ENCODE measurements at places on chromosomes 5 and 9.

DNA sequence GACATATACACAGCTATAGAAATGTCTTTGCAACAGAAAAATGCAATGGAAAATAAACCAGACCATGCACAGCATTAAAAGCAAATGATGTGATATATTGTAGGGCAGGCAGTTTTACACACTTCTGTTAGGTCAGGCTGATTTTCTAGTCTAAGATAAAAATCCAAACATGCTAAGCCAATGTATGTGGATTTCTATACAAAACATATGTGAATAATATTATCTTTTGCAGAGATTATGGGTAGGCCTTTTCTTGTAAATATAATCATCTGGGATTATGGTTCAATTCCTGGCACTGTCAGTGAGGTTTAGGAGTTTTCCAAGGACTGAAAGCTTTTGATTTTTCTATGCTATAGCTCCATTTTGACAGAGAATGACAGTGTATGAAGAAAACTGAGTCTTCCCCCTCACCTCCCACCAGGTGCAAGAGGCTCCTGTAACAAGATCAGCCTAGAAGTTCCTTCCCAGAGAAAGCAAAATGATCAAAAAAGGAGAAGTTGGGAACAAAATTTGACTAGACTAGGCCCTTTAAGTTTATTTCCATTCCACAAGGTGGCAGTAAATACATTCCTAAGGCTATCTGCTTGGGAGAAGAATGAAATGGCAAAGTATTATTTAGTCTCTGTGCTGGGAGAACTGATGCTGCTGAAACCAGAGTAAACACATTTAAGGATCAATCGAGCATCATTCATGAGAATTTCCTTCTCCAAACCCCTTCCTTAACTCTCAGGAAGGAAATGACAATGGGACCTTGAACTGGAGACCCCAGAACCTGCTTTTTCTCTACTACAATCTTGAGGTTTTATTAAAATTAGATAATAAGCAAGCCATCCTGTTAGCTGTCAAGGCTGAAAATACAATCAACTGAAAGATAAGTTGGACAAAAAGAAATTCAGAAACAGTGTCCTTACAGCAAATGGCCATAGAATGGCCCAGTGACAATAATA, 133.0 kb upstream of the TUT7 start:
- DNase-seq: no peak

DNA sequence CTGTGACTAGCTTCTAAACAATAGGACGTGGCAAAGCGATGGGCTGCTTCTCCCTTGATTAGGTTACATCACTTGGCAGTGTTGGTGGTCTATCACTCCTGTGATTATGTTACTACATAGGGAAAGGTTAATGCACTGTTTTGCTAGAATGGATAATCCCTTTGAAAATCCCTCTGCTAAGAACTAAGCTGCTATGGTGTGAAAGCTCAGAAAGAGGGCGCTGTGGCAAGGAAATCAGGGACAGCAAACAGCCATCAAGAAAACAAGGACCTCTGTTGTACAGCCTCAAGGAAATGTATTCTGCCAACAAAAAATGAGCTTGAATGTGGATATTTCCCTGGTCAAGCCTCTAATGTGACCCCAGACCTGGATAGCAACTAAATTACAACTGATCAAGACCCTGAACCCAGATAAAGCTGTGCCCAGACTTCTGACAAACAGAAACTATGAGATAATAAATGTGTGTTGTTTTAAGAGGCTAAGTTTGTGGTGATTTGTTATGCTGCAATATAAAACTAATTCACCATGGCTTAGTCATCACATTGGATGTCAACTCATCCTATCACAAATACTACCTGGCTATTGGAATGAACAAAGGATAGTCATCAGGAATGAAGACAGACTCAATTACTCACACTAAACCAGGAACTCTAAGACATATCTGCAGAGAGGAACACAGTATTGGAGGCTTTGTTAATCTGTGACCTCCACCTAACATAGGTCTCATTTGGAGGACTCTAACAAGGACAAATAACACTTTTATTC, 1215.9 kb downstream of the EFNA5 start:
- no peak for DNase-seq

GRCh38 chr5:136236479-136237083, 43.6 kb upstream of the SMIM32 start:
- no peak for DNase-seq

- DNase-seq: no peak
These were observed 1.5 kb upstream of the TTC39B start for GRCh38 chr9:15308511-15308910.

DNA sequence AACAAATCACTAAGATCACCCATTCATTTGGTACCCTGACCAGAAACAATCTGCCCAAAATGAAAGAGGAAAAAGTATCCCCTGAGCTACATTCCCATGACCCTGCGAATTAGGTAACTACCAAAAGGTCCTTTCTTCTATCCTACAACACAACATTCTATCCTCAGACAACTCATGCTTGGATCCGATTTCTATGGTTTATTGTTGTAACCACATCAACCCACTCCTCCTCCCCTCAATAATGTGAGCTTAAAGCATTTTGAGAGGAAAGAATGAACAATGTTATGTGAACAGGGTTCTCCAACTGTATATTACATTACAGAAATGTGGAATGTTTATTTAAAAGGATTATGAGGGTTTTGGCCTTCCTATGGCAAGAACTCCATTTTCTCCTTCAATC, 4.0 kb downstream of the SLC35D2 start:
- DNase-seq: no peak

- no peak for DNase-seq
These were observed 1.6 kb upstream of the DOK3 start for GRCh38 chr5:177511181-177511580.

- no peak for DNase-seq
These were observed 30.1 kb downstream of the PTPA start for GRCh38 chr9:129141066-129142041.

DNA sequence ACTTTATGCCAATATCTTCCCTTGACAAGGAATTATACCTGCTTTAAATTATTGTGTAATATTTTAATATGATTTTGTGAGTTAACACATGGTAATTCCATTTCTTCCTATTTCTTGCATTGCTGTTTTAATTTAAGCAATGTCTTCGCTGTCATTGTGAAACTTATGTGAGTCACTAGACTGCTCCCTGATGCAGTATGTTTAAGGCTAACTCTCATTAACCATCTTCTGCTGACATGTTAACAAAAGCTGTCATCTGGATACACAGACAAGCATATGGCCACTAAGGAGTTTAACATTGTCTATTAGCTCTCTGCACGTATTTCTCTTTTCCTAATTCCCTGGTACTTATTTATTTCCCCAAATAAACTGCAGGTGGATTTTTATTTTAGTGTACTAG, 980.8 kb upstream of the CTNND2 start:
- DNase-seq: no peak

GRCh38 chr9:109918339-109919163, 138.6 kb downstream of the PALM2AKAP2 start:
- no peak for DNase-seq

GRCh38 chr9:25602400-25603044, 75.7 kb downstream of the TUSC1 start:
- DNase-seq: no peak

DNA sequence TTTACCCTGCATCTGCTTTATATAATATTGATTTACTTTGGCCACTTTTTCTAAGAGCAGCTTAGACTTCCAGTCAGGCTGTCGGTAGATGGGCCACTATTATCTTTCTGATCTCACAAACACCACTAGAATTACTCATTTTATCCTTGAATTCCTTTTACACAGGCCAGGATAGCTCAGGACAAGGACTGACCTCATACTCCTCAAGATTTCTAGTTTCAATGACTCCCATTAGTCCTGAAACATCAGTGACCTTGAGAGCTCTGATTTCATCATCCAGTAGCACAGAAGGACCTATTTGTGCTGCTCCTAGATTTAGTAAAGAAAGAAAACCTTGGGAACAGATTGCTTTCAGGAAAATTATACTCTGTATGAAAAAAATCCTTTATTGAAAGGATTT, 727.9 kb upstream of the PTPRD start:
- no peak for DNase-seq

DNA sequence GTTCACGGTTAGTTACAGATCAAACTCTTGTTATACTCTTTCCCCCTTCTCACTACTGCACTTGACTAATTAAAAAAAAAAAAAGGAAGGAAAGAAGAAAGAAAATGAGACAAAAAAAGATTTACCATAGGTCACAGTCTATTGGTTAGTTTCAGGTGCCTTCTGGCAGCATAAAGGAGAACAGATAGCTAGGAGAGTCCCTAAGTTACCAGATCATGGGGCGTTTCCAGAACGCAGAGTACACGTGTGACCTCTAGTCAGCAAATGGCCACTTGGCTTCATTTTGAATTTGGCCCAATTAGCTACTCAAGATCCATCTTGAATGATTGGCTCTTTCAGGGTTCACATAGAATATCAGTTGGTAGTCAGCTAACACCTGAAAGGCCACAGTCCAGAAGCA, 20.3 kb upstream of the TMEM171 start:
- DNase-seq: no peak

DNA sequence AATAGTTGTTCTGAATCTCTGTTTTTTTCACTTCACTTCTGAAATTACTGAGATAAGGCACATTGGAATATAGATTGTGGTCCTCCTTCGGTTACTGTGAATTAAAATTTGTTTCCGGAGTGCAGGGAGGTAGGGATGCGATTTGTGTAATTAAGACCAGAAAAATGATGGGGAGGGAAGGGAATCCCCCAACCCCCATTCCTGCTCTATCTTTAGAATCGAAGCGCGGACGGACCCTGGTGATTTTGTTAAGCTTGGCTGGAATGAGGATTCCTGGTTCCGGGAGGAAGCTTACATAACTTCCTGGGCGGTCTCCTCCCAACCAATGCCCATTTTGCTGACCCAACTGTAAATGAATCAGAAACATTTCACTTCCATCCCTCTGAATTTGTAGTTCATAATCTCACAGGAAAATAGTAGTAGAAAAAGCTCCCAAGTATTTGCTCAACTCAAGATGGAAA, 220.1 kb upstream of the MSX2 start:
- no peak for DNase-seq

- no peak for DNase-seq
These were observed 104.4 kb upstream of the GNA14 start for GRCh38 chr9:77752554-77752953.

GRCh38 chr9:35749515-35750255, 598 bp downstream of the RGP1 start:
- DNase-seq: no peak

- DNase-seq: no peak
These were observed 471.0 kb upstream of the MEF2C start for GRCh38 chr5:89353837-89354551.

DNA sequence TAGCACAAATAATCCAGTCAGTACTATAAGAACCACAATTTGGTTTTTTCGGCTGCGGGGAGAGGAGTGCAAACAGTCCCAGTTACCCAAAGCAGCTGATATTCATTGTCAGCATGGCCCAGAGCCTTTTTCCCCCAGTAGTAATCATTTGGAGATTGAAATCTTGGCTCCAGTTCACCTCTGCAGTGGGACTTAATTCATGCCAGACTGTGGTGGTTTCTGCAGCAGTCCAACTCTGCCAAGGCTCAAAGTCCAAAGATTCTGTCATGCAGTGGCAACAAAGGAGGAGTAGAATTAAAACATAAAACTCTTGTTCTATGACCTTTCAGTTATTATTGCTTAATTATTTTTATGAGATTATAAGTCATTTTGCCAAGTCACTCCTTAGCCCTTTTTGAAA, 25.0 kb upstream of the TRIM36 start:
- DNase-seq: no peak

DNA sequence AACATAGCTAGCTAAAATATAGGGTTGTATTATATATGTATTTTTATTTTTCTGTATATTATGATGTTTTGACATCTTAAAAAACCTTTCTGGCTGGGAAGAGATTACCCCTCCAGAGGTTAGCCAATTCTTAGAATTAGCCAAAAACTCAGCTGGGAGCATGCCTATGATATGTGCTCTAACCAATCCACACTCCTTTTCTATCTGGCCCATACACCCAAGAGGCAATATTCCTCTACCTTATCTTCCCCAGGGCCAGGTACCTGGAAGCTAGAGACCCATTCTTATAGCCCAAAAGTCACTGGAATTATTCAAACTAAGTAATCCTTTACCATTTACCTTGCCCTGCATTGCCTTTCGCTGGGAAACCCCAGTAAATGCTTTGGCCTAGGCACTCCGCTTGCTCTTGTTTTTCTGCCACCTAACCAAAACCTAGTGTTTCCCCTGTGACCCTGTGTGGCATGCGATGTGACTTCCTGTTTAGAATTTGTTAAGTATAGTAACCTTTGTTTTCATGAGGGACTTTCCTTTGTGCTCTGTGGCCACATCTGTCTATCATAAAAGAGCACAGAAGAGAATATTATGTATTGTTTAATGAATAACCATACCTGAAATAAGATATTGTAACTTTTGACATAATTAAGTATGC, 37.4 kb downstream of the CSNK1G3 start:
- peak; percentile 28 for DNase-seq

DNA sequence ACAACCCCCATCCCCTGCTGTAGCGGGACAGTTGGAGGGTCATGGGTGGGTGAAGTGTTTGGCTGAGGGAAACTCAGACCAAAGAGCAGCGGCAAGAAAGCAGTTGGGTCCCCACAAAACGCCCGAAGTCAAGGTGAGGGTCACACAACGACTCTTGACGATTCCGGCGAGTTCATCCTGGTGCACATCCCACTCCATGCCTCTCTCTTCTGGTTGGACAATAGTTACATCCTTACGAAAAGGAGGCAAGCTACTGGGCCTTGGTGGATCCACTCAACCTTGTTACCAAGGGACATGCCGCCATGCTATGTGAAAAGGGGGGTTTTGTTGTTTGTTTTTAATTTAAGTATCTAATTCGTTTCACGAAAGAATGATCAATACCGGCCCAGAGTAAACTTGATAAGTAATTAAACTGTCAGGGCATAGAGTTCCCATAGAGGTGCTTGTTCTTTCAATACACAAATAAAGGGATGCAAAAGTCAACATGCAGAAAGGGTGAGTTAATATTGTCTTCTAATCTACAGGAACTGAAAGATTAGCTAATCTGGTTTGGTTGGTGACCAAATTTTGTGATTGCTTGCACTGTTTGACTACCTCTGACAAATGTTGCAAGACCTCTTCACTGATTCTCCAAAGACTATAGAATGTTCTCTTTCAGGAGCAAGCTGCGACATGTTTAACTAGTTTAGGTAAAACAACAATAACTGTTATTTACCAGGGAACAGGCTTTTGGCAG, 732 bp upstream of the SMIM15 start:
- DNase-seq: no peak
